NT2/D1 (cell line): ENCODE measurements at places on chromosomes 16 and 17.

DNA sequence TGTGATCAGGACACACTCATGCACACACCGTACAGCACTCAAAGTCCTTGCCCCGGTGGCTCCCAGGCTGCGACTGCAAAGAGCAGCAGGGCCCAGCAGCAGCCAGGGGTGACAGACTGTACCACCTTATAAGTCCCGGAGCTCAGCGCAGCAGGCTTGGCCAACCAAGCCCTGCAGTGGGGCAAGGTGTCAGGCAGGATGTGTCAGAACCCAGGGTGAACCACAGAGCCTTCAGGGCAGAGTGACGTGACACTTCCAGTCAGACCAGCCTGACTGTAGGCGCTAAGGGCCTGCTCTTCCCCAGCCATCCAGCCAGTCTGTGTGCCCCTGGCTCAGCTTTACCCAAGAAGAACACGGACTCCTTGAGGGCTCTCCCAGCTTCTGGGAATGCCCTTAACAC is 204.1 kb downstream of the COPRS start:
- no peak for DNase-seq

DNA sequence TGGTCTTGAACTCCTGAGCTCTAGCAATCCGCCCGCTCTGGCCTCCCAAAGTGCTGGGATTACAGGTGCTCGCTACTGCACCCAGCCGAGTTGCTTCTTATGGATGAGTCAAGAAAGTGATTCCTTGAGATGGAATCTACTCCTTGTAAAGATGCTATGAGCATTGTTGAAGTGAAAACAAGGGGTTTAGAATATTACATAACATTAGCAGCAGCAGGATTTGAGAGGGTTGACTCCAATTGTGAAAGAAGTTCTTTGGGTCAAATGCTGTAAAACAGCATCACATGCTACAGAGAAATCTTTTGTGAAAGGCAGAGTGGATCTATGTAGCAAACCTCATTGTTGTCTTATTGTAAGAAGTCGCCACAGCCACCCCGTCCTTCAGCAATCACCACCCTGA is 72.7 kb downstream of the NT5M start:
- DNase-seq, result no peak

GRCh38 chr17:45405250-45406086 is 27.2 kb downstream of the ARHGAP27 start:
- peak; percentile 83 for DNase-seq

GRCh38 chr16:2821487-2822157 is 4.6 kb downstream of the PRSS21 start:
- DNase-seq, result no peak
